ENCODE measurements at places on chromosomes 11 and 22.

DNA sequence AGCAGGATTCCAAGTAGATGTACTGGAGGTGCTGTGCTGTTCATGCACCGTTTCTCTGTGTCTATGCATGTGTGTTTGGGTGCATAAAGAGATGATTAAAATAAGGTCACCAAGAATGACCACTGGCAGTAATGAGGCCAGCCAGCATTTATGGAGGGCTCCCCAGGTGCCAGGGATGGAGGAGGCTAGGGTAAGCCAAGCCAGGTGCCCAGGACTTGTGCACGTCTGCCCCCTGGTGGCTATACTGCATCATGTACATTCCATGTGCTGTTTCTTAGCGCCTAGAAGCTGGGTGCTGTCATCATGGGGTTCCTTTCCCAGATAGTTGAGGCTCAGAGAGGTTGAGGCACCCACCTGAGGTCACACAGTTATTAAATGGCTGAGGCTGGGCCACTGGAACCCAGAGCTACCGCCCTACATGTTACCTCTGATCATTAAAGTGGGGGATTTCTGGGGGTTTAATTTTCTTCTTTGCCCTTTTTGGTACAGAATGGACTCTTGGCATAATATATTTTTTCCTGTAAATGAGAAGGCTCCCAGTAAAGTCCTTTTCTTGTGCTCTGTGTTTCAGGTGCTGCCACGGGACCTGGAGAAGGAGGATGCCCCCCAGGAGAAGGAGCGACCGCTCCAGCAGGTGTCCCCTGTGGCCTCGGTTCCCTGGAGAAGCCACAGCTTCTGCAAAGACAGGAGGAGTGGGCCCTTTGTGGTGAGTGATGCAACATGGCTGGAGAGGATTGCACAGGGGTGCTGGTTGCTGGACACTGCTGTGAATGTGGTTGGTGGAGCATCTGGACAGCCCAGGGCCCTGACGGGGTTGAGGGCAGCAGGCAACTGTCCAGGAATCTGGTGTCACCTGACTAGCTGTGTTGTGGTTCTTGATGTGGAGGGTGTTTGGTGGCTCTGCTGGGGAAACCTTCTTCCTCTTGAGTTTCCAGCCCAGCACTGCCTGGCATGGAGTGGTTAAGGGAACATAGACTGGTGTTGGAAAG lies 96.4 kb downstream of the KIAA1671 start:
- peak; percentile 36 for DNase-seq

DNA sequence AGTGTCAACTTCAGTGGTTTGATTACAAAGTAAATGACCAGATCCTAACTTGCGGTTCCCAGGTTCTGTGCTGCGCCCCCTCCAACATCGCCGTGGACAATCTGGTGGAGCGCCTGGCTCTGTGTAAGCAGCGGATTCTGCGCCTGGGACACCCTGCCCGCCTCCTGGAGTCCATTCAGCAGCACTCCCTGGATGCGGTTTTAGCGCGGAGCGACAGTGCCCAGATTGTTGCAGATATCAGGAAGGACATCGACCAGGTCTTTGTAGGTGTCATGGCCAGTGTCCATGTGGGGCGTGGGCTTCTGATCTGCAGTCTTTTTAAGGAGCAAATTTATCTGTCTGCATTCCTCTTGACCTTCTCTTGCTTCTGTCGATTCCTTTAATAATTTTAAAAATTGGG lies 11.1 kb downstream of the IGHMBP2 start:
- no peak for DNase-seq

DNA sequence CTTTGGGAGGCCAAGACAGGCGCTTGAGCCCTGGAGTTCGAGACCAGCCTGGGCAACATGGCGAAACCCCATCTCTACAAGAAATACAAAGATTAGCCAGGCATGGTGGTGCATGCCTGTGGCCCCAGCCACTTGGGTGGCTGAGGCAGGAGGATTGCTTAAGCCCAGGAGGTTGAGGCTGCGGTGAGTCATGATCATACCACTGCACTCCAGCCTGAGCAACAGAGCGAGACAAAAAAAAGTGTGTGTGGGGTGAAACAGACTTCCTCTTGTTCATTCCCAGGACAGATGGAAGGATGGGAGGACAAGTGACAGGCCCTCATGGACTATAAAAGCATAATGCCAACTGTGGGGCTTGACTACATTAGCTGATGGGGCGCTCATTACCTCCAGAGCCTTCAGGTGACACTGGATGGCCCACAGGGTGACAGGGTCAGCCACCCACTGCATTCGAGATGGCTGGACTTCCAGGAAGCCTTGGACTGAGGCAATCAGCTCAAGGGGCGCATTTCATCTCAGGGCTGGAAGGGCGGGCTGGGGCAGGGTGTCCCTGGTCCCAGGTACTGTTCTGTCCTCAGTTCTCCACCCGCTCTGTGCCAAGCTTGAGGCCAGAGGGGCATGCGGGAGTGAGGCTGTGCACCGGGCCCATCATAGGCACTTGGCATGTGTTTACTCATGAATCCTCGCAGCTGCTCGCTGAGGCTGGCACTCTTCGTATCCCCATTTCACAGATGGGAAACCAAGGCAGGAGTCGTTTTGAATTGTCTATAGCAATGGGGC lies 12.5 kb downstream of the NPTXR start:
- no peak for DNase-seq

- DNase-seq, result peak; percentile 60
Observed at GRCh38 chr11:22875869-22876473, 15.7 kb upstream of the CCDC179 start.

- DNase-seq, result no peak
Observed at GRCh38 chr11:86150847-86151173, 81.9 kb upstream of the PICALM start.

- DNase-seq, result no peak
Observed at GRCh38 chr22:37172266-37173245, 15.5 kb downstream of the C1QTNF6 start.

DNA sequence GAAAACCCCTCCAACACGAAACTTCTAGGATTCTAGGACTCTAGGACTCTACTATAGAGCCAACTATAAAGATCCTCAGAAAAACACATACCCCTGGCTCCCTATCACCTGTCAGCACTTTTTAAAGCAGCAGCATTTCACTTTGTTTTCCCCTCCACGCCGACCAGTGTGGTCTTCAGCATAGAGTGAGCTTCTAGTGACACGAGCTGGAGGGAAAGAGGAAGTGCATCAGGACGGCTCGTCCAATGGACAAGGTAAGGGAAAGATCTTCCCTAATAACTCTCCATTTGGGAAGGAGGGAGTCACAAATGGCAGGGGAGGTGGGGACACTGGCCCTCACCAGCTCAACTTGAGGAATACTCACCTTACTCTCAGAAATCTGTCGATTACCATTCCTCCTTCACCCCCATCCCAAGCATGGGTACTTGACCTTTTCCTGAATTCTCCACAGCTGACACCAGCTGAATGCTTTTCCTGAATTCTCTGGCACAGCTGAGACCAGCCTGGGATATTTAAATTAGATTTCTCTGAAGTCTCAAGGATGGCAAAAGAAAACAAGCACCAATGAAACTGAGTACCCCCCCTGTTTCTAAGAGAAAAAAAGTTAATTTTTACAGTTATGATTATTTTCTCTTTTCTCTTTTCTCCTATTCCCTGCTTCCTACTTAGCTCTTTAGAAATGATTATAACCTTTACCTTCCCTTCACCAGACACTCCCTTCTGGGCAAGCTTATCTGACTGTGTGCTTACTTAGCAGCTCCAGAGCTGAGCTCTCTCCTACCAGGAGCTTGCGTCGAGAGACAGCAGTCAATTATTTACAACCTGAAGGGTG lies 33.3 kb upstream of the NNMT start:
- no peak for DNase-seq

GRCh38 chr22:50713571-50714056 lies 24.4 kb upstream of the ACR start:
- no peak for DNase-seq

DNA sequence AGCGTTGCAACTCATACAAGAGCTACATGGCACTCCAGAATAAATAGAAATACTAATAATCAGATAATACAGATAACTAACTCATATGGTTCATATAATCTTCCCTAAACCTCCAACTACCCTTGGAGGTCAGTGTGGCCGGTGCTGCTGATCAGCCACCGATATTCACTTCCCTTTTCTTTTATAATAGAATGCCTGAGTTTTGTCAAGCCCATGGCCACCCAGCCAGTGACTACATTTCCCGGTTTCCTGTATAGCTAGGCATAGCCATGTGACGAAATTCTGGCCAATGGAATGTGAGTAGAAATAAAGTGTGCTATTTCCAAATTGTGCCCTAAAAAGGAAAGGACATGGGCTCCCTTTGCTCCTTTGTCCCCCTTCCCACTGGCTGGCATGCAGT lies 5.9 kb upstream of the CAT start:
- DNase-seq, result no peak

DNA sequence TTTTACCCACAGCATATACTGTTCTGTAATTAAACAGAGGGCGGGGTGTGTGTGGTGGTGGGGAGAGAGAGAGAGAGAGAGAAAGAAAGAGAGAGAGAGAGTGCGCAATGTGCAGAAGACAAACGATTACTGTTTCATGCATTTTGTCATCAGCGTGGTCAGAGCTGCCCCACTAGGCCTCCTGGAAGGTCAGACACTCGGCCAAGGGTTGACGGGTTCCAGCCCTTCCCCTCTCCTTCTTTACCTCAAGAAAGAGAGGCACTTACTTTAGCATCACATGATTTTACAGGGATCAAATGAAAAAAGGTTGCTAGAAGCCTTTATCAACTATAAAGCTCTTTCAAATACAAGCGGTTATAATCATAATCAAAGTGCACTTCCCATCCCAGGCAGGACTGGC lies 269.2 kb upstream of the SORL1-AS1 start:
- DNase-seq, result no peak

GRCh38 chr11:32131321-32131720 lies 40.4 kb downstream of the RCN1 start:
- DNase-seq, result no peak

GRCh38 chr11:18332302-18332701 lies 9.9 kb downstream of the GTF2H1 start:
- no peak for DNase-seq

DNA sequence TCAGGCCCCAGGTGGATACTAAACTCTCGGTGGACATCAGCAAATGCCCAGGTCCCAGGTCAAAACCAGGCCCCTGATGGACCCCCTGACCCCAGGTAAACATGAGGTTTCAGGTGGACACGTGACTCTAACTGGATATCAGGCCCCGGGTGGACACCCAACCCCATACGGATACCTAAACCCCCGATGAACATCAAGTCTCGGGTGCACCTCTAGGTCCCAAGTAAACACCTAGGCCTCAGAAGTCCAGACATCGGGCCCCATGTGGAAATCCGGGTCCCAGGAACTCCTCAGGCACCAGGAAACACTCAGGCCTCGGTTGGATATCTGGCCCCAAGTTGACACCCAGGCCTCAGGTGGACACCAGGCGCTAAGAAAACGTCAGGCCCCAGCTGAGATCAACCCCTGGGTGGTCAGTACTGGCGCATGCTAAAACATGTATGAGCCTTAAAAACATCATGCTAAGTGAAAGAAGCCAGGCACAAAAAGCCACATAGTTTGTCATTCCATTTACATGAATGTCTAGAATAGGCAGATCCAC lies 54.4 kb upstream of the SEPTIN5 start:
- DNase-seq, result no peak

Data from omental fat pad (tissue), 4 donors.